ENCODE measurements at places on chromosomes 16 and 17.

DNA sequence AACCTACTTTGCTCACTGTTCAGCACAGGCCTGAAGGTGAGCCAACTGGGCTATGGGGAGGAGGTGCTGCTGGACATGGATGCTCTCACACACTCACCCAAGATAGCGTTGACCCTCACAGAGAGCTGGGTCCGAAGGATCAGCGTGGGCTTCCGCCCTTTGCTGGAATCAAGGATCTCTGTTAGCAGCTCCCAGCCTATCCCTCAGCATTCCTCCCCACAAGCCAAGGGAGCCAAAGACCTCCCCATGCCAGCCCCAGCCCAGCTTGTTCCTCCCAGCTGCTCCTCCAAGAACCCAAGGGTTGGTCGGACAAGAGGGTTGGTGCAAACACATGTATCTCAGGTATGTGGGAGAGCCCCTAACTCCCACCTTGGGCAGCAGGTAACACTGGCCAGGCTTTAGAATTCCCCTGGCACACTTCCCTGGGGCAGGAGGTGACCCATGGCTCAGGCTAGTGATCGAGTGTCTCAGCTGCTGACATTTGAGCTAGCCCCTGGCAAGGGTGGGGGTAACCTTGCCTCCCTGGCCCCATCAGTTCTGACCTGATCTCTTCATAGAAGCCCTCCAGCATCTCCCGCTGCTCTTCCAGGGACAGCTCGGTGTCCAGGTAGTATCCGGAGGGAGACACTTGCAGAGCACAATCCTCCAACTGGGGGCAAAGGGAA, 8.3 kb downstream of the FHOD1 start:
- DNase-seq = no peak

DNA sequence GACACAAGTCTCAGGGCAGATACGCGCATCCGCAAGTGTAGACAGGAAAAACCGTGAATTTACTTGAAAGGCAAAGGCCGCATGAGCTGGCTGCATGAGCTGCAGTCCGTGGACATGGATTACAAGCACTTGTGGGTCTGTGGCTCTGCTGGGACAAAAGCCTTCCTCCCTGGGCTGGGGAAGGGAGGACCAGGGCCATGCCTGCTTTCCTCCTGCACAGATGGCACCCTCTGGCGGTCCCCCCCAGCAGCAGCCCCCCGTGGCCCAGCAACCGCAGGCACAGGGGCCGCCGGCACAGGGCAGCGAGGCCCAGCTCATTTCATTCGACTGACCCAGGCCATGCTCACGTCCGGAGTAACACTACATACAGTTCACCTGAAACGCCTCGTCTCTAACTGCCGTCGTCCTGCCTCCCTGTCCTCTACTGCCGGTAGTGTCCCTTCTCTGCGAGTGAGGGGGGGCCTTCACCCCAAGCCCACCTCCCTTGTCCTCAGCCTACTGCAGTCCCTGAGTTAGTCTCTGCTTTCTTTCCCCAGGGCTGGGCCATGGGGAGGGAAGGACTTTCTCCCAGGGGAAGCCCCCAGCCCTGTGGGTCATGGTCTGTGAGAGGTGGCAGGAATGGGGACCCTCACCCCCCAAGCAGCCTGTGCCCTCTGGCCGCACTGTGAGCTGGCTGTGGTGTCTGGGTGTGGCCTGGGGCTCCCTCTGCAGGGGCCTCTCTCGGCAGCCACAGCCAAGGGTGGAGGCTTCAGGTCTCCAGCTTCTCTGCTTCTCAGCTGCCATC, 1.7 kb upstream of the MRPL12 start:
- DNase-seq = no peak

DNA sequence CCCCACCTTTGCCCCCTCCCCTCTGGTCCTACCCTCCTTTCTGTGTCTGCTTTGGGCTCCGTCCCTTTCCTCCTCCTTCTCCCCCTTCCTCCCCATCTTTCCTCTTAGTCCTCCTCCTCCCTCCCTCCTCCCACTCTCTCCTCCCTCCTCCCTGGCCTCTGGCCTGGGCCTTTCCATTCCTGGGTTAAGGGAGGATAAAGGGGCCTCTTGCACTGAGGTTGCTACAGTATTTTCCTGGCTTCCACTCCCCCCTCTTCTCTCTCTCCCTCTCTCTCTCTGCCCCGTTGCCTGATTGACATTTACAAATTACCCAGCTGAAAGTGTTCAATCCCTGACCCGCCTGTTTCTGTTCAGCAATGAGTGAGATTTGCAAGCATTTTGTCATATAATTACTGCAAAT, 44.0 kb downstream of the MRM1 start:
- DNase-seq = no peak

GRCh38 chr16:15141586-15141985, 47.5 kb upstream of the RRN3 start:
- DNase-seq = no peak

DNA sequence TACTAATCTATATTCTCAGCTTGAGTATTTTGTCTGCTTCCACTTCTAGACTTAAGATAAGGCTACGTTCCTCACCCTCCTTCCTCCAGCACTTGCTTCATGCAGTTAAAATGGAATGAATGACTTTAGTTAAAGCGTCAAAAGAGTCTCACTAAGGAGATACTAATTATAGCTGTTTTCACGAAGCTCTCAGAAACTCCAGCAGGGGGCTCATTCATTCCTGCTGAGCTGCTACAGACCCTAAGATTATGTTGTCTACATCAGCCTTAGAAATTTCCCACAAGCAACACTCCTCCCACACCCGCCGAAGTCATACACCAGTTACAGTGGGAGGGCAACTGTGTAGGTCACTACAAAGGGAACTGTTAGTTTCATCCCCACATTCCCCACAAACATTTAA, 57.0 kb upstream of the KIFC3 start:
- no peak for DNase-seq

GRCh38 chr17:78568494-78569115, 8.6 kb downstream of the DNAH17 start:
- DNase-seq = no peak

- DNase-seq = no peak
These were observed 164.8 kb downstream of the SNX29 start for GRCh38 chr16:12141073-12141951.

- no peak for DNase-seq
These were observed 16.4 kb downstream of the RAD51D start for GRCh38 chr17:35103271-35103670.

Measured in activated CD4-positive, CD25-positive, alpha-beta regulatory T cell (primary cell).